ENCODE measurements at places on chromosomes 1 and 21.
A peak's percentile ranks its signal among the peaks of the same experiment; 100 is the strongest.

- DNase-seq, result no peak
These were observed 631.9 kb upstream of the ADGRL4 start for GRCh38 chr1:79638382-79638781.

- no peak for DNase-seq
These were observed 262.6 kb downstream of the CAMTA1 start for GRCh38 chr1:7047866-7048265.

- DNase-seq, result no peak
These were observed 27.3 kb upstream of the A3GALT2 start for GRCh38 chr1:33348194-33348593.

GRCh38 chr1:162412002-162412401 is at the start of gene SH2D1B:
TSS of gene SH2D1B (minus strand) at chr1:162412136. CDS start at chr1:162412016, 120 bp downstream.
- no peak for DNase-seq

- DNase-seq, result no peak
These were observed 19.4 kb downstream of the DFFB start for GRCh38 chr1:3876716-3877115.

DNA sequence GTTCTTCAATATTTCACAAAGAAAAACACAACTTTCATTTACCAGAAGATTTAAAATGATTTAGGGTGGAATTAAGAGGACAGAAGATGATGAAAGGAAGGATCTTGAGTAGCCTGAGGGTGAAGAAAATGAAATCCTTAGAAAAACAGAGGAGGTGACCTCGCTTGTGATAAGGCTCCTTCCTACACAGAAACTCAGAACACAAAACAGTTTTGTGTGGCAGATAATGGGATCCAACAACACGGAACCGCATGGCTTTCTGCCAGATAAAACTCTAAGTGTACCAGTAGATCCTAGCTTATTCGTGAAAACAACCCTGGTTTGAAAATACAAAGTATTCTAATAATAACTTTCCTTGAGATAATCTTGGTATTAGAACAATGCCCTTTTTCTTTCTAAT is 74.0 kb upstream of the EXO1 start:
- no peak for DNase-seq

DNA sequence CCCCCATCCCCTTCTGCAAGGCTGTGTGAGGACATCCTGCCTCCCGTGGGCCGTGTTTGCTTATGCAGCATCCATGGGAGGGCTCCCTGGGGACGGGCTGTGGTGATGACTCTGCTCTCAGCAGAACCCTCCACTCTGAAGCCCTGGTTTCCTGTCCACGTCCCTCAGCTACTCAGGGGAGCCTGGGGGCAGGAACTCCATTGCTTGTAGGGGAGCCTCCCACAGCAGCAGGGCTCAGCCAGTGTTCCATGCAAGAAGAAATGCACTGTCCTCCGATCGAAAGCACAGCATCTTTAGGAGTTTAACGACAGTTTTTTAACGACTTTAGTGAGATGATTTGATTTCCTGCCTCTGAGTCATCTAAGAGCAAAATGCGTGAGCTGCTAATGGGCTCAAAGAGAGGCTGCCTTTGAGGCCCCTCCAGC is 8.3 kb upstream of the KCNAB2 start:
- DNase-seq, result peak; percentile 30

DNA sequence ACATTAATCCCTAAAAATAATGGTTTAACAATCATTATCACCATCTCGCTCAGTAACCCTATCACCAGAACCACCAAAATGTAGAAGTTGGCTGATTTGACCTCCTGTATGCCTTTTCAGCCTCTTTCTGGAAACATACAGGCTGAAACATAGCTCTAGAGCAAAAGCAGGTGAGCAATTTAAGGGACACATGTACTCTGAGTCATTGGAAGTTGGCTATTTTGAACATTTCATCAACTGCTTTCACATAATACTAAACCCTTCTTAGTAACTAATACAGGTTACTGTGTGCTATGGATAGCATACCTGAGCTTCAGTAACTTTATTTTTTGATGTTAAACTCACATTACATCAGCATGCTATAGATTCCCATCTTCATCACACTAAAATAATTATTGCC is 19.8 kb upstream of the DDAH1 start:
- DNase-seq, result no peak

DNA sequence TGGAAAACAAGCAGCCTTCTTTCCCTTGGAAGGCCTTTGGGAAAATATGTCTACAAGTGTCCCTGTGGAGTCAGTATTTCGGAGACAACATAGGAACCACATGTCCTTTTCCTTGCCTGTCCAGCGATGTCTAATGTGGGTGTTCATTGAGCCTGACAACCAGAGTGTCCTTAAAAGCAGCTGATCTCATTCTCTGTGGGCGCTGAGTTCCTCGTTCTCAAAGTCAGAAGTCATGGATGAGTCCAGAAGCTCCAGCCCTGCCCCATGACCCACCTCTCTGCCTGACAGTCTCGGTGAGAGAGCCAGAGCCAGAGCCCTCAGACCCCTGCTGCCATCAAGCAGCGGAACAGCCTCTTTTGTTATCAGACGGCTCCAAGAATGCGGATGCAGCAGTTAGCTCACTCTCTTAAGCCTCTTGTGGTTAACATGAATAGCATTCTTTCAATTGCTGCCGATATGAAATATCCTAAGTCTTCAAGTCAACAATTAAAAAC is 329.2 kb downstream of the TGFB2 start:
- no peak for DNase-seq

- no peak for DNase-seq
These were observed 13.2 kb downstream of the MEGF6 start for GRCh38 chr1:3598051-3598491.

DNA sequence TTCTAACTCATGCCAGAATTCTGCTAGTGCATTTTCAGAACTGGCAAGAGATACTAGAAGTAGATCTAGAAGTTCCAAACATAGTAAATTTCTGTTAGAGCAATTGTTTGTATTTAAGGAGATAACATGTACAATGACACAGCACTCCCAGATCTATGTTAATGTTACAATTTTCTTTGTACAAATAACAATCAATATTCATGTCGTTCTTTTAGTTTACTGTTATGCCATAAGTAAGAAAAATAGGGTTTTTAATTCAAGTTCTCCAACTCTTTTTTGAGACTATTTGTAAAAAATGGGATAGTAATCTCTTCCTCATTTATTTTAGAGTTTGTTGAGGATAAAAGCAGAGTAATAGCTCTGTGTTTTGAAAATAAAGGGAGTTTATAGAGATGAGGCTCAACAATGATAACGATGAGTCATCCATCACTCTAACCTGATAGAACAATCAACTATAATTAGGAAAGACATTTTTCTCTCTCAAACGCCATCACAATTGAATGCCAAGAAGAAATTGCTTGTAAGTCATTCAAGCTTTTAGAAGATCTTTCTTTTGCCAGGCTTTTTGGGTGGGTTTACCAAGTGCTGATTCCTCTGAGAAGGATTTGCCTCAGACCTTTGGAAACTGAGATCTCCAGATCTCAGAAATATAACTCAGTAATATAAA is 638 bp downstream of the CD84 start:
- no peak for DNase-seq

GRCh38 chr1:8525558-8526275 is 207.8 kb downstream of the SLC45A1 start:
- peak; percentile 42 for DNase-seq

DNA sequence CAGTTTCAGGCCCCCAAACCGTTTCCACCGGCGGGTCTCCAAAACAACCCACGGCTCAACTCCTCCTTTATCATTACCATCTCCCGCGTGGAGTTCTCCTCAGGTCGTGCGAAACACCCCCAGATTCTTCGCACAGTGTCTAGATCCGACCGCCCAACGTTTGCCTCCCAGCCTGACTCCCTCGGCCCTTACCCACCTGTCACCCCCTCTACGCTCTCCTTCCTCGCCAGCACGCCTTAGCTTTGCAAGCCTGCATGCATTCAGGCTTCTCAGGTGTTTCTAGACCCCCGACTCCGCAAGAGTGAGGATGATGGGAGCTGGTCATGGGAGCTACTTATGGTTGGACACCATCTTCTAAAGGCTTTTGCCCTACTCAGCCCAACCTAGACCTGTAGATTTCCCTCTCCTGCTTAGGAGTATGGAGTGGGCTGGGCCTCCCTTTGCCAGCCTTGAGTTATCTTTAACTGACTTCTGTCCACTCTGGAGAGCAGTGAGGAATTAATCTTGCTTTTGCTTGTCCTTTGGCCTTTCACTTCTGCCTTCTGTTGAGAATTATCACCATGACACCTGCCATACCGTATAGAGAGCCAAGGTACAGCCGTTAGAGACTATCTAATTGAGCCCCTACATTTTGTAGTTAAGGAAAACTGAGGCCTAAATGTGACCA is 865 bp downstream of the ATP5IF1 start:
- DNase-seq, result no peak

DNA sequence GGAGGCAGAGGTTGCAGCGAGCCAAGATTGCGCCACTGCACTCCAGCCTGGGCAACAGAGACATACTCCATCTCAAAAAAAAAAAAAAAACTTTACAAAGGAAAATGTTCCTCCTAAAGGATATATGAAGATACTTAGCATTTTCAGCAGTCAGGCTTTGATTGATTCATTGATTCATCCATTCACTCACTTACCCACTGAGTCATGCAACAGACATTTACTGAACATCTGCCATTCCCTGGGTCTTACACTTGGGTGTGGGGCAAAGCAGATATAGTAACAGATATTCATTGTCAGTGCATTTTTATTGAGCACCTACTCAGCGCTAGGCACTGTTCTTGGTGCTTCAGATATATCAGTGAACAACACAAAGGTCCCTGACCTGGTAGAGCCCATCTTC is 5.6 kb upstream of the LACTBL1 start:
- DNase-seq, result no peak

GRCh38 chr1:2314273-2314802 is 77.0 kb downstream of the MORN1 start:
- DNase-seq, result no peak

DNA sequence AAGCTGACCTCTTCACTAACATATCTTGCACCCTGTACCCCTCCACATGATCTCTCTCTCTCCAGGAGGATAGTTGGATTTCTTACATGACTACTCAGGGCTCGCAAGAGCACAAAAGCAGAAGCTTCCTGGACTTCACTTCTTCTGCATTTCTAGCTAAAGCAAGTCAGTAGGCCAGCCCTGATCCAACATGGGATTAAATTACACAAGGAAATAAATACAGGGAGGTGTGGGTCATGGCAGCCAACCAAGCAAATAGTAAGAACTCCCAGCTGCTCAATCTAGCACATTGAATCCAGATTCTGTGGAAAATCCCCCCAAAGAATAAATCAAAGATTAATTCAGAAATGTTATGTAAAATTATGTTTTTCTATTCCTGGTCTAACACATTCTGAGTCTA is 33.3 kb downstream of the KLHDC7A start:
- DNase-seq, result no peak

GRCh38 chr1:198647055-198647454 is 8.2 kb downstream of the PTPRC start:
- no peak for DNase-seq

- no peak for DNase-seq
These were observed 24.9 kb downstream of the MAP3K7CL start for GRCh38 chr21:29155118-29155932.

DNA sequence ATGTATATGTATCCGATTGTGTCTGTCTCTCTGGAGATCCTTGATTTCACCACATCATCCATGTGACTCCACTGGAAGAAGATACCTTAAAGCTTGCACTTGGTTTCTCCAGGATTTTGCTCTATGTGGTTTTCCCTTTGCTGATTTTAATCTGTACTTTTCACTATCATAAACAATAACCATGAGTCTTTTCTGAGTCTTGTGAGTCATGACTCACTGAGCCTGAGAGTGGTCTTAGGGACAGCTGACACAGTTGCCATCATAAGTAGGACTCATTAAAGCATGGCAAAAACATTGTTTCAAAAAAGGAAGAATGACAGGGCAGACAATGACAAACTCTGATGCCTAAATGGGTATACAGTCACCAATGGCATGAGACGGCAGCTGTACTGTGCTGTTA is 226.2 kb downstream of the AKT3 start:
- DNase-seq, result no peak

GRCh38 chr1:108011295-108011694 is 46.3 kb upstream of the VAV3 start:
- DNase-seq, result peak; percentile 8

DNA sequence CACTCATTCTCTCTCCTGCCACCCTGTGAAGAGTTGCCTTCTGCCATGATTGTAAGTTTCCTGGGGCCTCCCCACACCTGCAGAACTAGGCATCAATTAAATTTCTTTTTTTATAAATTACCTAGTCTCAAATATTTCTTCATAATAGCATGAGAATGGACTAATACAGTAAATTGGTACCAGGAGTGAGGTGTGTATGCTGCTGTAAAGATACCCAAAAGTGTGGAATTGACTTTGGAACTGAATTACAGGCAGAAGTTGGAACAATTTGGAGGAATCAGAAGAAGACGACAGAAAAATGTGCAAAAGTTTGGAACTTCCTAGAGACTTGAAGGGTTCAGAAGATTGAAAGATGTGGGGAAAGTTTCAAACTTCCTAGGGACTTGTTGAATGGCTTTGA is 308.1 kb upstream of the TMPRSS15 start:
- no peak for DNase-seq

DNA sequence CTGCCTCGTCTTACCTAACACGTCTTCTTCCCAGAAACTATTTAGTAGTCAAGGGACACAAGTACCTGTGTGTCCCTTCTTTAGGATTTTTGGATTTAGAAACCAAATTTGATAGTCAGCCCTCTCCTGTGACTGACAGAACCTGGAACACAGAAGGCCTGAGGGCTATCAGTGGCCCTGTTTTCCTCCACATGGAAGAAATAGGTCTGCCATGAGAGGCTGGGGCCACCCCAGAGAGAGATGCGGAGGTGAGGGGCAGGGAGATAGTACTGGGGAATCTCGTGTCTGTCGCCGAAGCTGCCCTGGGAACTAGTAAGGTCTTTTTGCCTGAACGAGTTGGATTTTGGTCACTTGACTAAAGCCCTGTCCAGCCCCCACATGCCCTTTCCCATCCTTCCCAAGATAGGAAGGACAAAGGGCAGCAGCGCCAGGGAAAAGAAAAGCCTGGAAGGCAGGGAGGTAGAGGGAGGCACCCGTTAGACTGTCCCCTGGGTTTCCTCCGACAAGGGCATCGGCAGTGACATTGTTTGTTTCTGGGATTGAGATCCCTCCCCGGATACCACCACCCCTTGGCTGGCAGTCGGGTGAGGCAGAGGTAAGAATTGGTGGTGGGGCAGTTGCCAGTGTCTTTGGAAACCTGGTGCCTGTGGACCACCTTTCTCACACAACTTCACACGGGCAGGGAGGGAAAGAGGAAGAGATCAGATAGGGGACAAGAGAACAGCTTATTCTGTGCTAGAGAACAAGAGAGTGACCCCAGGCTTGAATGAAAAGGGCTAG is 19.8 kb downstream of the SMIM12 start:
- DNase-seq, result no peak

GRCh38 chr21:35737449-35737848 is 322.9 kb downstream of the SETD4 start:
- DNase-seq, result no peak
